Left lung (tissue), 14 donors: ENCODE measurements at places on chromosomes 1 and 21. TPM values are rescaled to one million over a fixed set of nuclear protein-coding genes. Genes with fewer than 3 reads are reported as not detected.

The MR1 gene
- total RNA-seq, result 45.7 TPM

The DMBX1 gene
- not detected for total RNA-seq

The MKNK1 gene
- 96.0 TPM for total RNA-seq

The ERG gene
- total RNA-seq, result 21.7 TPM

The HNRNPCL4 gene
- not detected for total RNA-seq

The TCHHL1 gene
- not detected for total RNA-seq

The ECM1 gene
- total RNA-seq, result 65.2 TPM

The OR2L3 gene
- not detected for total RNA-seq

The VWA1 gene
- total RNA-seq, result 147 TPM

The FCRL3 gene
- 0.58 TPM for total RNA-seq

The ZNF683 gene
- 0.47 TPM for total RNA-seq

The TCEANC2 gene
- total RNA-seq, result 5.2 TPM

The RNU1-4 gene
- total RNA-seq, result 3,444 TPM

The PGLYRP4 gene
- total RNA-seq, result not detected

The S100B gene
- total RNA-seq, result 2.0 TPM

The OR2T4 gene
- total RNA-seq, result not detected

The CGN gene
- 83.0 TPM for total RNA-seq

The SPRR1A gene
- not detected for total RNA-seq

The FAM72B gene
- 1.1 TPM for total RNA-seq

The SLAMF7 gene
- total RNA-seq, result 16.9 TPM

The RBM11 gene
- total RNA-seq, result 1.4 TPM

The CYP4A11 gene
- not detected for total RNA-seq

The MIXL1 gene
- 0.35 TPM for total RNA-seq

The TNFSF18 gene
- total RNA-seq, result 0.20 TPM

The AIRE gene
- 0.06 TPM for total RNA-seq

The OR6N1 gene
- 0.26 TPM for total RNA-seq

The ANKRD34A gene
- 0.82 TPM for total RNA-seq

The SPRR4 gene
- total RNA-seq, result not detected

The OR2L2 gene
- total RNA-seq, result 0.06 TPM

The ZNF648 gene
- total RNA-seq, result not detected

The TTC22 gene
- 4.8 TPM for total RNA-seq

The NRAS gene
- 39.6 TPM for total RNA-seq

The SLAMF1 gene
- total RNA-seq, result 0.76 TPM

The OR2W3 gene
- 2.1 TPM for total RNA-seq

The HNRNPCL1 gene
- not detected for total RNA-seq

The CHODL gene
- total RNA-seq, result 0.37 TPM

The DIRAS3 gene
- 3.1 TPM for total RNA-seq

The NUF2 gene
- 4.3 TPM for total RNA-seq

The SH3BGR gene
- 3.6 TPM for total RNA-seq

The SELE gene
- total RNA-seq, result 3.4 TPM

The GREM2 gene
- total RNA-seq, result 0.99 TPM

The DMRTA2 gene
- not detected for total RNA-seq

The PLA2G2C gene
- not detected for total RNA-seq

The CA6 gene
- not detected for total RNA-seq

The REN gene
- 0.18 TPM for total RNA-seq

The OR2T11 gene
- not detected for total RNA-seq

The SCAMP3 gene
- 63.1 TPM for total RNA-seq

The CRNN gene
- not detected for total RNA-seq

The ARHGAP29 gene
- total RNA-seq, result 55.2 TPM

The ATXN7L2 gene
- 5.6 TPM for total RNA-seq

The PCP4L1 gene
- 6.6 TPM for total RNA-seq

The TCEA3 gene
- 43.2 TPM for total RNA-seq
